Renal pelvis (tissue), 12 donors: ENCODE measurements at places on chromosomes 6 and 20.

DNA sequence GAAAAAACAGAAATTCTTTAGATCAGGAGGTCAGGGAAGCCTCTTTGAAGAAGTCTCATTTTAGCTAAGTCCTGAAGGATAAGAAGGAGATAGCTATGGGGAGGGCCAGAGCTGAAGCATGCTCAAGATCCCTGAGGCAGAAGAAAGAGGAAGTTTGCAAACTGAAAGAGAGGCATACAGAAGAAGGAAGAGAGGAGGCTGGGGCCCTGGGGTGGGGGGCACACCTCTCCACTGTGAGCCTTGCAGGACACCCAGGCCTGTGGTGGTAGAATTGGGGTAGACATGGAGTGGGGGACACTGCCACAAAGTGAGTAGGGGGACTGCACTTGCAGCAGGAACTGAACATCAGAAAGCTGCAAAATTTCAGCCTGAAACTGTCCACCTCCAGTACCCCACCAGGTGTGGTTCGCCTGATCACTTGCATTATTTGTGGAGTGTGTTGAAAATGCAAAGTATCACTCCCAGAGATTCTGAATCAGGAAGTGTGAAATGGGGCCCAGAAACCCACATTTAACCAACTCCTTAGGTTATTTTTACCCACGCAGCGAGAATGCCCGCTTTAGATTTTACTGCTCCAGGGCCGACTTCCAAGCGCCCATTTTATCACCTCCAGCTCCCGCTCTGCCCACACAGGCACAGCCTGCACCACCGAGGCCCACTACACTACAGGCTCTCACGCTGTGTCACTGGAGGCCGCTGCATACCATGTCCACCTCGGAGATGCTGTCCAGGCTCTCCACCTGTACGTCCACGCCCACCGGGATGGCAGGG lies 44.0 kb downstream of the GABRR2 start:
- DNase-seq = no peak

DNA sequence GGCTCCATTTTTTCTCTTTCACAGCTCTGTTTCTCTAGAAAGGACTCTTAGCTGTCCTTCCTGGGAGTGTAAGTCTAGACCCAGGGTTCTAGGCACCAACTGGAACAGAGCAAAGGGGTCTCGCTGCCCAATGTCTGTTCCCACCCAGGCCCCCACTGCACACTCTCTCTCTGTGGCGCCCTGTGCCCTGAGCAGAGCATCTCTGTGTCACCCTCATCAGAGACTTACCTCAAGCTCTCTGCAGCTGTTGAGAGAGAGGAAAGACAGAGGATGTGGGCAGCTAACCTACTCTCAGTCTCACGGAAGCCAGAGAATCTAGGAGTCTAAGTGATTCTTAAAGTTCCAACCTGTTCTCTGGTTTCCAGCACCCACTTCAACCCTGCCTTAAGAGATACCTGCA lies 9.5 kb downstream of the NCR2 start:
- DNase-seq = no peak

- no peak for DNase-seq
Measured at GRCh38 chr20:4925842-4926530, 75.3 kb downstream of the SLC23A2 start.

- no peak for DNase-seq
Measured at GRCh38 chr20:11429168-11429567, 488.5 kb upstream of the BTBD3 start.

DNA sequence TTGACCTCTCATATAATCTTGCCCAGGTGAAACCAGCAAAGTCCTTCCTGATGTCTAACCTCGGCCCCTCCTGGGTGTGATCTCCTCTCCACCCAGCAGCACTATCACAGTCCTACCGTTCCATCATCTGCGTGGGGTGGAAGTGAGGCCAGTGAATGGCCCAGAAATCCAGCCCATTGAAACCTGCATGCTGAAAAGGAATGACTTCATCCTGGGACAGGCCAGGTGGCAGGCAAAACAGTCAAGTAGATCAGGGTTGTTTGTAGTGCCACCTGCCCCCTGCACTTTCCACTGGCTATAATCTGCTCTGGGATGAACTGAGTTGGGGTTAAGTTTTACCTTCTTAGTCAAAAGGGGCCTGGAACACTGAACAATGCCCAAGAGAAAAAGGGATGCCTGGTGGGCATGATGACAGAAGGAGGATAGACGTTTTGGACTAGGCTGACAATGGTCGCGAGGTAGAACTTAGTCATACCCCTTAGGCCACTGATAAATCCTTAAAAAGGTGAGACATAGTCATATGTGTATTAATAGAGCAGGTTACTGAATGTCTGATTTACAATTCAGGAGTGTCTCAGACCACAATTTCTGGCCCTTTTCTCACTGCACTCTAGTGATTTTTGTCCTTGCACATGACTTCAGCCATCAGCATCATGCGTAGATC lies 8.1 kb upstream of the HSP90AB1 start:
- no peak for DNase-seq

DNA sequence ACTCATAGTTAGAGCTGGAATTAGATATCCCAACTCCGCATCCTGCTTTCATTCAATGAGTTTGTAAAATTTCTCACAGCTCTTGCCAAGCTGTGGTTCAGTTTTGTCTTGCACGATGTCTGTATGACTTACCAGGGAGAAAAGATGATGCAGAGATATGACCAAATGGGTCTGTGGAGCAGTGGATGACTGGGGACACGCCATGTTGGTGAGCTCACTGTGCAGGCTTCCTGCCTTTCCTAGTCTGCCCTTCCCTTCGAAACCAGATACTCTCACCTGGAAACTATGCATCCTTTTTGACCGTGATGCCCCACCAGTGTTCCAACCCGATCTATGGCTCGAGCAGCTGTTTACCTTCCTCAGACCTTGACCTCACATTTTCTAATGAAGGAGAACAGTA lies 262.7 kb upstream of the BMP2 start:
- DNase-seq = no peak

DNA sequence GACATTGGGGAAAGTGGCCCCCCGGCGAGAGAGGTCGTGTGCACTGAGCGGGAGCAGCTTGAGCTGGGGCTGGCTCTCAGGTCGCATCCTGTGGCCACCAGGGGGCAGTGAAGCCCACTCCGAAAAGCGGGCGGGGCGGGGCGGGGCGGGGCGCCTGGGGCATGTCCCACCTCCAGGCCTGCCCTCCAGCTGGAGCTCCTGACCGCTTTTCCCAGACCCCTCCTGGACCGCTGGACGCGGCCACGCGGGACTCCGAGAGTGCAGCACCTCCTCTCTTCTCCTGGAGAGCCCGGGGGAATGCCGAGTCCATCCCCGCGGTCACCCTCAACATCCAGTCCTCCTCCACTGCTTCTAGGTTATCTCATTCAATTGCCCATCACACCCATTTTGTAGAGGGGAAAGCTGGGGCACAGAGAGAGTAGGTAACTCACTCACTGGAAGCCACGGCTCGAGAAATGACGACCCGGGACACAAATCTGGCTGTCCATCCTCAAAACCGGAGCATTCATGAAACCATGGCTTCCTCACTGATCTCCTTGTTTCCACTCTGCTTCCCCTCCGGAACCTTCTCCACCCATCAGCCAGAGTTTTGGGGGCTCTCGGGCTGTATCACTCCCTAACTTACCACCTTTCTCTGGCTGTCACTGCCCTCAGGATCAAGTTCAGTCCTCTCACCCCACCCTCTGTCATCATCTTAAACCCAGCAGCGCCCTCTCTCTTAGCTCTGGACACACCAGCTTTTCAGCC lies 24.1 kb downstream of the COX4I2 start:
- DNase-seq = peak; percentile 75

GRCh38 chr6:135267085-135267484 lies 86.0 kb downstream of the MYB start:
- no peak for DNase-seq

DNA sequence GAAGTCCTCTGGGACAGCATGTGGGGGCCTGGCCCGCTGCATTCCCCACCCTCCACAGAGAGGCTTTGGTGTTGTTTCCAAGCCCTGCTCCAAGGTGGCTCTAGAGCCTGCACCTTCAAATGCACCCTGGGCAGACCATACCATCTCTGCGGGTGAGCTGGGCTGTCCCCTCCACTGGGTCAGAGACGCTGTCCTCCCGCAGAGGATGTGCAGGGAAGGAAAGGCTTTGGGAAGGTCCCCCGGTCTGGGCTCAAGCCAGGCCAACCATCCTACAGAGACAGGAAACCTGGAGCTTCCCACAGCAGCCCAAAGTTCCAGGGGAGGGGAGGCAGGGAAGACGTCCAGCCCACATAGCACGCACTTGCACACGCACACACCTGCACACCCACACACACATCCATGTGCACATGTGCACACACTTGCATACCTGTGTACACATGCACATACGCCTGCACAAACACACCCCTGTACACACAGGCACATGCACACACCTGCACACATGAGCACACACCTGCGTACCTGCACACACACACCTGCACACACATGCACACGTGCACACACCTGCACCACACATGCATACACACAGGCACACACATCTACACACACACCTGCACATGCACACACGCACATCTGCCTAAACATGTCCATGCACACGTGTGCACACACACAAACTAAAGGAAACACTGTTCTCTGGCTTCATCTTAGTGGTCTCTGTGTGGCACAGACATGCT lies 155.4 kb downstream of the ERMARD start:
- DNase-seq = no peak
